ENCODE measurements at places on chromosomes 6 and 20.

DNA sequence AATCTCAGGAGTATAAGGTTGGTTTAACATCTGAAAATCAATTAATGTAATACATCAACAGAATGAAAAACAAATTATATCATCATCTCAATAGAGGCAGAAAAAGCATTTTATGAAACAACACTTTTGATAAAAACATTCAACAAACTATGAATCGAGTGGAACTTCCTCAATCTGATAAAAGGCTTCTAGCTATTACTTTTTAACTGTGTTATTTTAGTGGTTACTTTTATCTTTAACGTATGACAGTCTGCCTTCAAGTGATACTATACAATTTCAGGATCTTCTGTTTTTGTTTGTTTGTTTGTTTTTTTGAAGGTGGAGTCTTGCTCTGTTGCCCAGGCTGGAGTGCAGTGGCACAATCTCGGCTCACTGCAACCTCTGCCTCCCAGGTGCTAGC is 73.7 kb downstream of the ZFAND3 start:
- DNase-seq, result no peak

GRCh38 chr20:36273414-36274180 is 32.5 kb upstream of the DLGAP4 start:
- DNase-seq, result no peak

DNA sequence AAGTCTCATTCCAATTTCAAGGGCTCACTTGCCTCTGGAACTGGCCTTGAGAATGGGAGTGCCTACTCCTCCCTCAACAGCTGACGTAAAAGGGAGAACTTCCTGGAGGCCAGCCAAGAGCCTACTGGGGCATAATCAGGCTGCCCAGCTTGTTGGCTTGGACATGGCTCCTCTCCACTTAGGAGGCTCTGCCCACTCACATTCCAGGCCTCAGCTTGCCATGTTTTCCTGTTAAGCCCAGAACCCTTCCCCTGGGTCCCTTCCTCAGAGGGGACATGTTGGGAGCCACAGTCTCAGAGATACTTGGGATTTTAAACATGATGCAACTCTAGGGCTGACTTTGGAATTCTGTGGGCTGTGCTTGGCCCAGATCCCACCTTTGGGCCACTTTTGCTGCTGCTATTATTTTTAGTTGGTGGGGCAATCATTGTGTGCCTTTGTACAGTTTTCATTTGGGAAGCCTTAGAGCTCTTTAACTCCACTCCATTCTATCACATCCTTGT is 31.5 kb upstream of the ADTRP start:
- peak; percentile 72 for DNase-seq

- no peak for DNase-seq
Observed at GRCh38 chr20:13183005-13183404, 38.1 kb upstream of the ISM1 start.

- no peak for DNase-seq
Observed at GRCh38 chr6:37016995-37017394, 11.5 kb downstream of the FGD2 start.

- DNase-seq, result no peak
Observed at GRCh38 chr6:54958446-54958845, 111.9 kb downstream of the FAM83B start.

GRCh38 chr20:52494244-52494643 is 302.7 kb upstream of the ZFP64 start:
- DNase-seq, result peak; percentile 100

GRCh38 chr6:156809034-156809433 is 31.9 kb downstream of the ARID1B start:
- DNase-seq, result peak; percentile 21

DNA sequence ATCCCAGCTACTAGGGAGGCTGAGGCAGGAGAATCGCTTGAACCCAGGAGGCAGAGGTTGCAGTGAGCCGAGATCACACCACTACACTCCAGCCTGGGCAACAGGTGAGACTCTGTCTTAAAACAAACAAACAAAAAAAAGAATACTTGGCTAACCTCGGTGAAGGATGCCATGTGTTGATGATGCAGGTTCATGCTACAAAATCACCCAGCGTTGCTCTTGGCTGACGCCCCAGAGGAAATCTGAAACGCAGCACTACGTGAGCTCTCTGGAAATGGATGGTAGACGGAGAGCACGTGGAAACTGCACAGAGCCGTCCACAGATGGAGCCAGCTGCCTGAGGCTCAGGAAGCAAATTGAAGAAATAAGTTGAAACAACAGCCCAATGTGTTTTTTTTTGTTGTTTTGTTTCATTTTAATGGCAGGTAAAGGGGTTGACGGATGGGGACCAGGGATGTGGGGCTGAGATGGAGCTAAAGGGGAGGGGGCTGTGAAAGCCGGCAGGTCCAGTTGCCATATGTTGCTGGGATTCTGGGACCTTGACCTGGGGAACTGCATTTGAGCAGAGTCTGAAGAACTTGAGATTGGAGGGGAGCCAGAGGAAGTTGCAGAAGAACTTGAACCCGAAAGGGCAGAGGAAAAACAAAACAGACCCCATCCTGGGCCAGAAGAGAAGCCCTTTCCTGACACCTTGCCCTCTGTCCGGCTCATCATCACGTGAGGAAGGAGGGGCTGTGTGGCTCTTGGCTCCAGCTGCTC is 12.8 kb upstream of the MANBAL start:
- peak; percentile 74 for DNase-seq

- no peak for DNase-seq
Observed at GRCh38 chr20:64081624-64081964, 1.7 kb downstream of the OPRL1 start.

Data from fibroblast of skin of right biceps (primary cell).